ENCODE measurements at places on chromosomes 5 and 9.

DNA sequence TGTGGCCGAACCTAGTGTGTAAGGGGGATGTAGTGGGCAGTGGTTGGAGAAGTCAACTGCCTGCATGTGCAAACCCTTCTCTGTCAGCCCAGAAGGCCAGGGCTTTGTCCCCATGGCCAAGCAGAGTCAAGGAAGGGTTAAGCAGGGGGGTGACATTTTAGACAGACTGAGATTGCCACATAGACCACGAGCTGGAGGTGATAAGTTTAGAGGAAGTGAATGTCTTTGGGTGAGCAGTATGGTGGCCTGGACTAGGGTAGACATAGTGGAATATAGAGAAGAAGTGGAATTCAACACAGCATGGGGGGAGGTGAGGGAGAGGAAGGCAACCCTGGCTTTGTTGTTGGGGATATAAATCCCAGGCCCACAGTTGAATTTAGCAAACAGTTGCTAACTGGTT lies 38.7 kb upstream of the CDKN2AIPNL start:
- no peak for DNase-seq

DNA sequence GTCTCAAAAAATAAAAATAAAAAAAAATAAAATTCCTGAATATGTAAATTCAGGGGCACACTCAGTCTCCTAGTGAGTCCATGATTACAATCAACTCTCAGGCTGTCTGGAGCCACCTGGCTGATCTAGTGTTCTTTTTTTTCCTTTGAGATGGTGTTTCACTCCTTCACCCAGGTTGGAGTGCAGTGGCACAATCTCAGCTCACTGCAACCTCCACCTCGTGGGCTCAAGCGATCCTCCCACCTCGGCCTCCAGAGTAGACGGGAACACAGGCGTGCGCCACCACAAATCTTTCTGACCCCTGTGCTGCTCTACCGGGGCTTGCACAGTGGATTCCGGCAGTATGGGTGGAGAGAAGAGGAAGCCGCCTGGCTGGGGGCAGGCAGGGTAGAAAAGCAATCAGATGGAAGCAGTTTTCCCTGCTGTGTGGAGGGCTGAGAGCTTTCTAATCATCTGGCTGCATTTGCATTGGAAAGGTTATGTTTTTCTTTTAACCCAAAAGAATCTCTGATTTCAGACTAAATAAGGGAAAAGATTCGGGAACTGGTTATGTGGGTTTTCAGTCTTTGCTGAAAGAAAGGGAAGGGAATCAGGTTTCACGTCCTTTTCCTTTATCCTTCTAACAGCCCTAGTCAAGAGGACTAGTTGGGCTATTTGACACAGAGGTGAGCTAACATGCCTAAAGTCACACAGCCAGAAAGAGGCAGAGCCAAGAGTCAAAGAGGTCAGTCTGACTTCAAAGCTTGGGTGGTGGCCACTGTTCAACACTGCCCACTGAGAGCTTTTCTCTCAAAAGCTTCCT lies 26.3 kb upstream of the CORO2A start:
- DNase-seq: no peak

DNA sequence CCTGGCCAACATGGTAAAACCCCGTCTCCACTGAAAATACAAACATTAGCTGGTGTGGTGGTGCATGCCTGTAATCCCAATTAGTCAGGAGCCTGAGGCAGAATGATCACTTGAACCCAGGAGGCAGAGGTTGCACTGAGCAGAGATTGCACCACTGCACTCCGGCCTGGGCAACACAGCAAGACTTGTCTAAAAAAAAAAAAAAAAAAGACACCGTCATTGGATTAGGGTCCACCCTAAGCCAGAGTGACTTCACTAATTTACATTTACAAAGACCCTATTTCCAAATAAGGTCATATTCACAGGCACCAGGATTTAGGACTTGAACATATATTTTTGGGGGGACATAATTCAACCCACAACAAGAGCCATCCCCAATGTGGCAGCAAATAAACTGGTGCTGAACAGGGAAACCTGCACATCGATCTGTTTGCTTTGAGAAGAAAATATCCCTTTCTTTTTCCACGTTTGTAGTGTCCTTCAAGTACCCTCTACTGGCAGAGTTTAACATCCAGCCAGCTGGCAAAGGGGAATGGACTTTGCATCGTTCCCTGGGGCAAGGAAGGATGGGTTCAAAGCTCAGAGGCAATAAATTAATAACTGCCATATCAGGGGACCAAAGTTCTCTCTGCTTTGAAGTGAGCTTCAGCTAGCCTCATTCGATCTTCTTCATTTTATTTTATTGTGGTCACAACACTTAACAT lies 3.7 kb upstream of the DNAJC25 start:
- DNase-seq: no peak

DNA sequence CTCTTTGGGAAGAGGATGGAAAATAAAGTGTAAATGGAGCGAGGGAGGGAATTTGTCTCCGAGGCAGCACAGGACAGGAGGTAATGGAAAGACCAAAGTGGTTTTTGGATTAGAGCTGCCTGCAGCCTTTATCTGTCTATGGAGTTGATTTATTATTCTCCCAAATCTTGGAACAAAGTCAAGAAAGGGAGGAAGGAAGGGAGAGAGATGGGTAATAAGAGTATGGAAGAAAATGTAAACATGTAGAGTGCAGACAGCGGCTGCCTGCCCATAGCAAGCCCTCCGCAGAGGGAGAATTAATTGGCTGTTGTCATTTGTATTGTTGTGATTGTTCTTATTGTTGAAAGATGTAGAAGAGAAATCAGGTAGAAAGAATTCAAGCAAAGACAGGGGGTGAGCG lies 15.7 kb downstream of the KCNIP1 start:
- no peak for DNase-seq

GRCh38 chr5:172670005-172670402 lies 28.9 kb downstream of the NEURL1B start:
- no peak for DNase-seq

All from CD4-positive, alpha-beta T cell treated with Interleukin-4 for 4 hours (primary cell).